ENCODE measurements at places on chromosomes 2 and 18. TPM values are rescaled to one million over a fixed set of nuclear protein-coding genes. Genes with fewer than 3 reads are reported as not detected.

DNA sequence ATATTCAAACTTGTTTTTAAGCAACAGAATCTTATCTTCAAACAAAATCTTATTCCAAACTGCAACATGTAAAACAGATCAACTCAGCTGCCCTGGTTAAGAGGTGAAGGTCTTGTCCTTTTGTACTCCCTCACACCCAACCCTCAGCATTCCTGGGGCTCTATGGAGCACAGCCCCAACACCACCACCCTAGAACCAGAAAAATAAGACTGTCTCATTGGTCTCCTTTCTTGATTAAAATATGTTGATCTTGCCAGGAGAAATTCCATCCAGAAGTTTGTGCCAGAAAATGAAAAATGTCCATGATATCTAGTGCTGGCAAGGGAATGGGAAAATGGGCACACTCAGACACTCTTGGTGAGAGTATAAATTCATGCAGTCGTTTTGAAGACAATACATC, 62.1 kb upstream of the TMEM17 start:
- H3K4me1 ChIP-seq: no peaks in the 10 kb centered on the region
- H3K36me3 ChIP-seq: no peaks in the 10 kb centered on the region
- H3K4me3 ChIP-seq: no peak overlapping the region
- H3K27me3 ChIP-seq: no peaks in the 10 kb centered on the region
- H3K27ac ChIP-seq: no peak overlapping the region

DNA sequence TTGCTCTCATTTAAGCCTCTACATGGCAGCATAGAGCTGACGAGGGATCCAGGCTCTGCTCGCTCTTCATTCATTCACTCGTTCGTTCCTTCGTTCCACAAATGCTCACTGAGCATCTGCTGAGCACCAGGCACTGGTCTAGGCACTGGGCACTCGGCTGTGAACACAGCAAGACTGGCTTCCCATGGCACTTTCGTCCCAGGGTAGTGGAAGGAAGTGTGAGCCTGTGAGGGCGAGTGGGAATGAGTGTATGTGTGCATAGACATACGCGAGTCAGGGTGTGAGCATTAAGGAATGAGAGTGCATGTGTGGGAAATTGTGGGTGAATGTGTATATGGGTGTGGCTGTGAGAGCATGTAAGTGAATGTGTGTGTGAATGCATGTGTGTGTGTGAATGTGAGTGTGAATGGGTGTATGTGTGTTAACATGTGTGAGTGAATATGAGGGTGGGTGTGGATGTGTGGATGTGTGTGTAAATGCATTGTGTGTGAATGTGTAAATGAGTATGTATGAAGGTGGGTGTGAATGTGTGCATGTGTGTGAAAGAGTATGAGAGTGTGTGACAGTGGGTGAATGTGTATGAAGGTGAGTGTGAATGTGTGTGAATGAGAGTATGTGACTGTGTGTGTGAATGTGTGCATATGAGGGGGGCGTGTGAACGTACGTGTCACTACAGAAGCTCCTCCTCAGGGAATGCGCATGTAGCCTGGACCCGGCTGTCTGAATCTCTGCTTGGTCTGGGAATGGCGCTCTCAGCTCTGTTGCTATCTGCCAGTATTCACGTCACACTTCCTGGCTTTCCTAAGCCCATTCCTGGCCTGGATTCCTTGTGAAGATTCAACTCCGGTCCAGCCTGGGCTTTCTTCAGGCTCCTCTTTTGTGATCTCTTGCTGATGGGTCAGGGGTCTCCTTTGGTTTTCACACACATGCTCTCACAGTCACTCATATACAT, 28.8 kb downstream of the SNORC start:
- no peaks in the 10 kb centered on the region for H3K4me1 ChIP-seq
- no peaks in the 10 kb centered on the region for H3K27me3 ChIP-seq
- H3K27ac ChIP-seq: no peak overlapping the region
- DNase-seq: no peak
- no peak overlapping the region for H3K4me3 ChIP-seq

DNA sequence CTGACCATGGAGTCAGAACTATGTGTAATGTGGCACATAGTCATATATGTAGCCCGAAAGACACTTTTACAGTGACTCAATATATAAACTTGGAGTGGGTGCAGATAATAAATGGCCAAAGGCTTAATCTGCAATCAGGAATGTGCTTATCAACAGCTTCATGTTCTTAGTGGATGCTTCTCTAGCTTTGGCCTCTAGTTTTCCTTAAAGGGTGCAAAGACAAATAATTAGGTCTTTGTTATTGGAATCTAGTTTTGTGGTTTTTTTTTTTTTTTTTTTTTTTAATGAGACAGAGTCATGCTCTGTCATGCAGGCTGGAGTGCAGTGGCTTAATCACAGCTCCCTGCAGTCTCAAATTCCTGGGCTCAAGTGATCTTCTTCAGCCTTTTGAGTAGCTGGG, 625.6 kb downstream of the EPHA4 start:
- DNase-seq: no peak
- no peak overlapping the region for H3K4me3 ChIP-seq
- H3K36me3 ChIP-seq: no peaks in the 10 kb centered on the region
- no peaks in the 10 kb centered on the region for H3K27me3 ChIP-seq

GRCh38 chr18:39232490-39232889, 1666.9 kb upstream of the CELF4 start:
- H3K4me1 ChIP-seq: no peaks in the 10 kb centered on the region
- H3K27me3 ChIP-seq: no peaks in the 10 kb centered on the region
- H3K27ac ChIP-seq: no peak overlapping the region

DNA sequence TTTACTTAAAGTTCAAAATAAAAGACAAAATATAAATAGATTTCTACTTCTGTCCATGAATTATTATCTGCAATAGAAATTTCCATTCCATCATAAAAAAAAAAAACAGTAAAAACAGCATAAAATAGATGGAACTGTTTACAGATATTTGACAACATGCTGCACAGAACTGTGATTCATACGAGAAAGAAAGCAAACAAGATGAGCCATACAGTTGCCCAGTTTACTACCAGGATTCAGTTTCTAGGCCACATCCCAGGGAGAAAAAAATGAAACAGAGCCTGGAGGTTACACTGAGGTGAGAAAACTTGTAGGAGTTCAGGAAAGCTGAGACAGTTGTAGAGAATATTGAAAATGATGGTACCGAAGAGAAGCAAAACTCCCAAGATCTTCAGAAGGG, 1426.9 kb upstream of the ACVR2A start:
- H3K27me3 ChIP-seq: no peaks in the 10 kb centered on the region
- H3K4me3 ChIP-seq: no peak overlapping the region
- no peaks in the 10 kb centered on the region for H3K36me3 ChIP-seq

DNA sequence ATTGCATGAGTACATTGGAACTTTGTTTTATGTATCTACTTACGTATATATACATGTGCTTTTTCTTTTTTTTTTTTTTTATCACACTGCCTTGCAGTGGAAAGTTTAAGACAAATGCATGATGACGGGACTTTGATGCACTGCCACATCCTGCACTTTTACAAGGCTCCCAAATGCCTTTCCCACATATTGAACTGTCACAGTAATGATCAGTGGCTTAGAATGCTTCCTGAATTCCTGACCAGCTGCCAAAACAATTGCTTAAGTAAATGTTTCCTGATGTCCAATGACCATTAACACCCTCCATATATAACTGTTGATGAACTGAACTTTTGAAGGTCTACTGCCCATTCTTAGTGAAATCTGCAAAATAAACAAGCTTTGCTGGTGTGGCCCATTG, 60.2 kb downstream of the LYPD6B start:
- no peak overlapping the region for H3K4me3 ChIP-seq
- H3K36me3 ChIP-seq: no peaks in the 10 kb centered on the region
- H3K27me3 ChIP-seq: no peaks in the 10 kb centered on the region

- H3K4me3 ChIP-seq: no peak overlapping the region
- DNase-seq: no peak
- no peak overlapping the region for H3K27ac ChIP-seq
- H3K27me3 ChIP-seq: no peaks in the 10 kb centered on the region
Observed at GRCh38 chr2:119580550-119581072, 36.4 kb downstream of the CFAP221 start.

GRCh38 chr18:76376668-76377358, 118.2 kb downstream of the ZNF516 start:
- peaks cover 10% of the 10 kb centered on the region for H3K36me3 ChIP-seq
- H3K4me1 ChIP-seq: no peaks in the 10 kb centered on the region
- no peak overlapping the region for H3K4me3 ChIP-seq

- DNase-seq: peak; percentile 11
- H3K36me3 ChIP-seq: no peaks in the 10 kb centered on the region
- H3K4me3 ChIP-seq: no peak overlapping the region
- H3K27ac ChIP-seq: no peak overlapping the region
- H3K27me3 ChIP-seq: no peaks in the 10 kb centered on the region
- H3K4me1 ChIP-seq: no peaks in the 10 kb centered on the region
Observed at GRCh38 chr2:42886921-42887320, 94.5 kb upstream of the HAAO start.

DNA sequence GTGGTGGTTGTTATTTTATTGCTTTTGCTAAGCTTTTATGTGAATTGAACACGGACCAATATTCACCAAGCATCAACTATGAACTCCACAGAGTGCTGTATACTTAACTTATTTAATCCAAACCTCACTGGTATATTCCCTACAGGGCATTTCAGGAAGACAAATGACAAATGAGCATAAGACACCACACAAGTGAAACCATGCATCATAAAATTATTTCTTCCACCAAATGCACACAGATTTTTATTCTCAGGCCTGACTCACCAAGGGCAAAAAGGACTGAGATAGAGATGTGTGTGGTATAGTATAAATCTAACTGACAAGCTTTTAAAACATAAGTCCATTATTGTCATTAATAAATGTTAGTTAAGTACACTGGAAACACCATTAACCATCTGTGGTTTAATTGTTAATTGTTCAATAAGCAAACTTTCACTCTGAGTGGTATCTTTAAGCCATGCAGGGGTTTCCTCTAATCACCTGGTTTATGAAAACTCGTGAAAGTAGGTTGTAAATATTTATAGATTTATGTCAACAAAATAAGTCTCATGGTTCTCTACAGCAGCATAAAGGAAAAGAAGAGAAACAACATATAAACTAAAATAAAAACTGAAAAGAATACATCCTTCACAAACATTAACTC, 77.6 kb upstream of the CRIM1 start:
- no peak for DNase-seq
- no peaks in the 10 kb centered on the region for H3K4me1 ChIP-seq
- no peaks in the 10 kb centered on the region for H3K27me3 ChIP-seq
- H3K27ac ChIP-seq: no peak overlapping the region
- no peaks in the 10 kb centered on the region for H3K36me3 ChIP-seq

- H3K36me3 ChIP-seq: no peaks in the 10 kb centered on the region
- no peaks in the 10 kb centered on the region for H3K27me3 ChIP-seq
- H3K4me1 ChIP-seq: no peaks in the 10 kb centered on the region
- H3K27ac ChIP-seq: no peak overlapping the region
Observed at GRCh38 chr2:136801661-136802060, 36.3 kb downstream of the THSD7B start.

DNA sequence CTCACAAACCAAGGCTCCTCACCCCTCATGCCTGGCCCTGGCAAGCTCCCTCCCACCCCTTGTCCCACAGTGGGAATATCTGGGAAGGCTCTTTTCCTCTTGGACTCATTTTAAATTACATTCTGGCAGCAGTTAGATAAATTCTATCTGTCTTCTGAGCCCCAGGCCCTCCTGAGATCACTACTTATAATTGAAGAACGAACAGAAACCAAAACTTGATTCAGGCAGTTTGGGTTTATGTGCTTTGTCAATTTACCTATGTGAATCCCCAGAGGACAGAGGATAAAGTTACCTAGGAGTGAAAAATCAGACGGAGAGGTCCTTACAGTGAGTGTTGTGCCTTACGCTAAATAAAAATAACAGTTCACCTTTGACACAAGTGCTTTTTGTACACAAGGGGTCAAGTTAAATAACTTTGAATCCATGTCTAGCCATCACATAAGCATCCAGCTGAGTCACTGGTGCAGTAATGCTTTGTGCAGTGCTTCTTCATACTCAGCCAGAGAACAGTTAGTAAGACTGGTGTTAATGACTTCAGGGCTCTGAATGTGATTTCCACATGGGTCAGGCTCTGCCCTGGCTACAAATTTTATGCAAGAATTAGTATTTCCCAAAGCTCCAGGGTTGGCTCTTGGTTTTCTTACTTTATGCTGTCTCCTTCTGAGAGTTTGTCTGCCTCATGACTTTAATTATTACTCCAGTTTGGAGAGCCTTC, 329.3 kb downstream of the INSIG2 start:
- DNase-seq: no peak
- H3K27me3 ChIP-seq: no peaks in the 10 kb centered on the region
- no peaks in the 10 kb centered on the region for H3K4me1 ChIP-seq
- H3K36me3 ChIP-seq: no peaks in the 10 kb centered on the region
- H3K27ac ChIP-seq: no peak overlapping the region

DNA sequence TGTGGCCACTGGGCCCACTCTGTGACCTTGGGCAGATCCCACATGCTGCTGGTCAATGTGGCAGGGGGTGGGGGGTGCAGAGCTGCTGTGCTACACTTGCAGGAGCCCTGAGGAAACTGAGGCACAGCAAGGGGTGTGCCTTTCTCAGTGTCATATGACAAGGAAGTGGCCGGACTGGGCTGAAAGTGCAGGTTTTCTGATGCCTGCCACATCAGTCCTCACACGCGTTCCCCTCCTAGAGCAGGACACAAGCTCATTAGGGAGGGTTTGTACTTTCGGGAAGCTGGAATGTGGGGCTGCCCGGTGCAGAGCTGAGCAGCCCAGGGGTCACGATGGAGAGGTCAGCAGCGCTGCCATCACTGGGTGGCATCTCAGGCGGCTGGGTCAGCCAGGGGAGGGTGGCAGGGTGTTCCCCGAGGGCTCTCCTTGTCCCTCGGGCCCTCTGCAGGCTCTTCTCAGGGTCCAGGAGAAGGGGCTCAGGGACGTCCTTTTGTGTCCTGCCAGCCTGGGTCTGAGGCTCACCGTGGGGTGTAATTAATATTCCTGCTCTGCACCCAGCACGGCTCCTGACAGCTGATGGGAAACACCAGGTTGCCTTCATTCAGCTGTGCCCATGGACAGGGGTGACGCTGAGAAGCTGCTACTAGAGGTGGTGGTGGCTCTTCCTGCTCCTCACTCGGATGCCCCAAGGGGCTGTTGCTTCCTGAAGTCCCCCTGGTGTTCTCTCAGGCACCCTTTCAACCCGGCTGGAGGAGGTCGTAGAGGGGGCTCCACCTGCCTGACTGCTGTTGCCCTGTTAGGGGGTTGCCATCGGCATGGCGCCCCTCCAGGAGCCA, 62.1 kb upstream of the HDAC4 start:
- H3K4me3 ChIP-seq: no peak overlapping the region
- H3K4me1 ChIP-seq: peaks cover 4% of the 10 kb centered on the region
- no peak overlapping the region for H3K27ac ChIP-seq
- no peaks in the 10 kb centered on the region for H3K36me3 ChIP-seq
- peak; percentile 40 for DNase-seq
- H3K27me3 ChIP-seq: no peaks in the 10 kb centered on the region

Gene REG3A
- total RNA-seq: not detected

Gene STAT4
- total RNA-seq: 1.6 TPM

Gene AQP12A
- total RNA-seq: not detected

Gene CFAP65
- total RNA-seq: 0.33 TPM

Gene KIAA2012
- total RNA-seq: not detected

Gene L3MBTL4
- total RNA-seq: 7.8 TPM

Gene GPR45
- not detected for total RNA-seq

Gene INPP5D
- 20.0 TPM for total RNA-seq

All from breast epithelium (tissue), 4 donors.